RWPE1 (cell line): ENCODE measurements at places on chromosomes 6 and 20.

GRCh38 chr6:100724222-100724621 is 156.9 kb downstream of the ASCC3 start:
- no peak for DNase-seq

- no peak for DNase-seq
Observed at GRCh38 chr6:159259441-159260125, 90.4 kb downstream of the FNDC1 start.

DNA sequence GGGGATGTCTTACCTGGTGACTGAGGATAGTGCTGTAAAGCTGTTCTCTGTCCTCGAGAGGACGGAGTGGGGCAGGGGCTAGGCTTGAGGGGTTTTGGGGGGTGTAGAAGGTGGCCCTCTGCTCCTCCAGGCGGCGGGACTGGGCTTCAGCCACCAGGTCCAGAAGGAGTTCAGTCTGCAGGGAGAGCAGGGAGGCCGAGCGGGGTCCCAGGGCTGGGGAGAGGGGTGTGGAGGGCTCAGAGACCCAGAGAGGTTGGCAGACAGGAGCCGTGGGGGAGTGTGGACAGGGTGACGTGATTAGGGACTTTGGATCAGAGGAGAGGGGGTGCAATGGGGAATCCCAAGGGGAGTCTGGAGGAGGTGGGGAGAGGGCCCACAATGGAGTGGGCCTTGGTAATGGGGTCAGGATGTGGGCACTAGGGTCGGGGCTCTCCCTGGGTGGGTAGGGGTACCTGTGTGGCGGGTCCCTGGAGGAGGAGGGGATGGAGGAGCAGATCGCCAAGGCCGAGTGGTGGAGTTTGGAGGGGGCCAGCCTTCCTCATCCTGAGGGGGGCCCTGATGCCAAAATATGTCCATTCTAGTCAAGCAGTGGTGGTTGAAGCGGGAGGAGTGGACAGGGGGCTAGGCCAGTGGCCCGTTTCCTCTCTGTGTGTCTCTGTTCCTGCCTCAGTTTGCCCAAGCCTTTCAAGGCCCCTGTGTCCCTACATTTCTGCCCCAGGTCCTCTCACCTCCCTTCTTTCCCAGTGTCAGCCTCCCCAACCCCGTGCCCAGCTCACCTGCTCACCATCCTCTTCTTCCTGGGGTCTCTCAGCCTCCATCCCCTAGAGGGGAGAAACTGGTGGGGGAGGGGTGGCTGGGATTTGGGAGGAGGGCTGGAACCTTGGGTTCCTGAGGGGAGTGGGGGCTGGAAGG is 491 bp downstream of the GPSM3 start:
- DNase-seq, result no peak

DNA sequence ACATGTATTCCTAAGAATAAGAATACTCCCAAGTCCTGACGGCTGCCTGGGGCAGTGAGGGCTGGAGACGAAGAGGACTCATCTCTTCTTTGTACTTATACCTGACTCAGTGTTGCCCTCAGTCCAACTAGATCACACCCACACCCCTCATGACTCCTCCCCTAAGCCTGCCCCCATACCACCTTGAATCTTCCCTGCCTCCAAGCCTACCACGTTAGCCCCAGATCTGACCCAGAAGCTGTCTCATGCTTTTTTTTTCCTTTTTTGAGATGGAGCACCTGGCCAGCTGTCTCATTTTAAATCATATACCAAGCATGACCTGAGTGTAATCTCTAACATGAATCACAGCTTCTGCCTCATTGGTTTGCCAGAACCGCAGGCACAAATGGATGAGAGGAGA is 45.2 kb downstream of the MUC22 start:
- DNase-seq, result peak; percentile 65

GRCh38 chr6:57248311-57248895 is 26.3 kb upstream of the RAB23 start:
- DNase-seq, result no peak

DNA sequence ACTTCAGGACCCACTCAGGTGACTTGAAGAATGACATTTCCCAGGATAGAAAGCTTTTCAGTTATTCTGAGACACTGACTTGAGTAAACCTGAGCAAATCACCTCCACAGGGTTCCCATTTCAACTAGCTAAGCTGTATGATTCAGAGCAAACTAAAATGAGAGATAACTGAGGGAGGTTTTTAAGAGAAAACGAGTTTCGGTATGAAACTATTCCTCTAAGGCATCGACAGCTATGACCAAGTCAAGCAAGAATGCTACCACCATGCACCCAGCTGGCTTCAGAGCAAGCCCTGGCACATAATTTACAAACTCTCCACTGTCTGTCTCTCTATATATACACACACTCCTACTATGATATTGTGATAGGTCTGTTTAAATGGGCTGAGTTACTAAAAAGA is 75.4 kb downstream of the PERP start:
- DNase-seq, result peak; percentile 60

GRCh38 chr6:131251590-131252199 is 116.4 kb downstream of the AKAP7 start:
- no peak for DNase-seq

- DNase-seq, result no peak
Observed at GRCh38 chr20:4134861-4135379, 119.6 kb upstream of the RNF24 start.

DNA sequence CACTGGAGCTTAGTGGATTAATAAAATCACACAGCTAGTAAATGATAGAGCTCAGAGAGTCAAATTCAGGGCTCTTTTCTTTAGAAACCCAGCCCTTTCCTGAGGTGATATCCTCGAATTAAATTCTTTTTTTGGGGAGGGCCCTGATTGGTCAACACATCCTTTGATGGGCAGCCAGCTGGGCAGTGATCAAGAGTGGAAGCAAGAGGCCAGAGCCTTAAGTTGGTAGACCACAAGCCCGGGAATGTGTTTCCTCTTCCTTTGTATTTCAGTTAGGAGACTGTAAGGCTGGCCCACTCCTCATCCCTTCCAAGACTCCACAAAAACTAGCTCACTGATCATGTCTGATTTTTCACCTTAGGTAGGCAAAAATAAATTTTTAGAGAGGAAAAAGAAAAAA is 640.5 kb downstream of the DHX35 start:
- no peak for DNase-seq

GRCh38 chr20:58909585-58909984 is 57.1 kb downstream of the GNAS start:
- no peak for DNase-seq

- no peak for DNase-seq
Observed at GRCh38 chr6:111566222-111566734, 39.4 kb downstream of the TRAF3IP2 start.

- DNase-seq, result no peak
Observed at GRCh38 chr6:4554645-4555044, 221.6 kb upstream of the CDYL start.
